ENCODE measurements at places on chromosomes 7 and 10.

- no peak for DNase-seq
Observed at GRCh38 chr10:132245056-132245455, 58.3 kb downstream of the DPYSL4 start.

DNA sequence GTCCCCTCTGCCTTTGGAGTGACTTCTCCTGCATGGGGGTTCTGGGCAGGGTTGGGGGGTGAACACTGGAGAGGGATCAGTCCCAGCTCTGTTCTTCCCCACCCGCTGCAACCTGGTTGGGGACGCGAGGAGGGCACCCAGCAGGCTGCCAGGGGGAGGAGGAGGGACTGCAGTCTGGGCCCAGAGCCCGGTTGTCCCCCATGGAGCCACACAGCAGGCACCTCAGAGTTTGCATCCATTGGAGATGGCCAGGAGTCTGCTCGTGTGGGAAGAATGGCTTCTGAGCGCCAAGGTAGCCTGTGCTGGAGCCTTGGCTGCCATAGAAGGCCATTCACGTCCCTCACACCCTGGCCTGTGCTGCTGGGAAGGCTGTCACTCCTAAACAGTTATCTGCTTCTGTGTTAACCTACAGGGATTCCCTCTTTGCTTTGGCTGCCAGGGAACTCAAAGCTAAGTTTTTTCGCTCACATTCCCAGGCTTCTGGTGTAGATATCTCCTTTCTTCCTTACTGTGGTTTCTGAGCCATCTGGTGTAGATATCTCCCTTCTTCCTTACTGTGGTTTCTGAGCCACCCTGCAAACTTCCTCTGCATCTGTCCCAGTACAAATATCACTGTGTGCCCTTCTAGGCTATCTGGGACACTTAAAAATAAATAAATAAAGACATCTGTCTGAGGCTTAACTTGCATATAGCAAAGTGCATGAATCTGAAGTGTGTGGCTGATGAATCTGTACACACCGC, 133.7 kb downstream of the LHPP start:
- DNase-seq = no peak

DNA sequence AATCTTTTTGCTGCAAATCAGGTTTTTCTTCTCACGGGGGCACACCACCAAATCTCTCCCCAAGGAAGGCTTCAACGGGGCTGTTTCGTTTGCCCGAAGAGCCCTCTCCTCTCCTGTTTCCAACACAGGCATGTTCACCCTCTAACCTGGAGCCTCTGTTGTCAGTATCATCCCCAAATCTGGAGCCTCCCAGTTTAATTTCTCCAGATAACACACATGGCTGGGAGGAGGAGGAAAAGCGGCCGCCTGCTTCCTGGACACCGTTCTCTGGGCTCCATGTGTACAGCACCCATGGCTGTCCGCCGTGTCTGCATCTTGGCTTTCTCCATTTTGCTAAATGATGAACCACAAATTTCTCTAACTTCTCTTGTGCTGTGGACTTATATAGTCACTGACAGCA, 214.5 kb downstream of the DIP2C start:
- DNase-seq = no peak

DNA sequence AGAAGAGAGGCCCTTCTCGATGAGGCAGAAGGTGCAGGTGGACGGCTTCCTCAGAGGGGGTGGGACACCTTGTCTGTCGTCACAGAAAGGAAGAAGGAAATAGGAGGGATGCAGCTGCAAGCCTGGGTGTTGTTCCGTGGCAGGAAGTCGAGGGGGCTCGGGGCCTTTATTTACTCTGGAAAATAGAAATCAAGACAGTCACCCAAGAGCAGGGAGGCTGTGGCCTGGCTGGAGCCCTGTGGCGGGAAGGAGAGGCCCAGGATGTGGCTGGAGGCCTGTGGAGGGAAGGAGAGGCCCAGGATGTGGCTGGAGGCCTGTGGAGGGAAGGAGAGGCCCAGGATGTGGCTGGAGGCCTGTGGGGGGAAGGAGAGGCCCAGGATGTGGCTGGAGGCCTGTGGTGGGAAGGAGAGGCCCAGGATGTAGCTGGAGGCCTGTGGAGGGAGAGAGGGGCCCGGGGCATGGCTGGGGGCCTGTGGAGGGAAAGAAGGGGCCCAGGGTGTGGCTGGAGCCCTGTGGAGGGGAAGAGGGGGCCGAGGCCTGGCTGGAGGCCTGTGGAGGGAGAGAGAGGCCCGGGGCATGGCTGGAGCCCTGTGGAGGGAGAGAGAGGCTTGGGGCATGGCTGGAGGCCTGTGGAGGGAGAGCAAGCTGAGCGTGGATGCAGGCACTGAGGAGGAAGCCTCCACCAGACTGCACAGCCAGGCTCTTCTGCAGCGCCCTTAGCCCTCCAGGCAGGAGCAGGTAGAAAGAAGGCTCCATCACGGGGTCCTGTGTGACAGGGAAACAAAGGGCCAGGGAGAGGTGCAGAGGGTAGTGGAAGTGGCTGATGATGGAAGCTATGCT, 97.3 kb upstream of the SFMBT2 start:
- no peak for DNase-seq

- DNase-seq = no peak
Observed at GRCh38 chr7:82778021-82778420, 334.4 kb upstream of the CACNA2D1 start.

- DNase-seq = no peak
Observed at GRCh38 chr7:157726764-157727163, 390.0 kb downstream of the DNAJB6 start.

GRCh38 chr7:138125598-138126111, 49.4 kb downstream of the AKR1D1 start:
- no peak for DNase-seq

DNA sequence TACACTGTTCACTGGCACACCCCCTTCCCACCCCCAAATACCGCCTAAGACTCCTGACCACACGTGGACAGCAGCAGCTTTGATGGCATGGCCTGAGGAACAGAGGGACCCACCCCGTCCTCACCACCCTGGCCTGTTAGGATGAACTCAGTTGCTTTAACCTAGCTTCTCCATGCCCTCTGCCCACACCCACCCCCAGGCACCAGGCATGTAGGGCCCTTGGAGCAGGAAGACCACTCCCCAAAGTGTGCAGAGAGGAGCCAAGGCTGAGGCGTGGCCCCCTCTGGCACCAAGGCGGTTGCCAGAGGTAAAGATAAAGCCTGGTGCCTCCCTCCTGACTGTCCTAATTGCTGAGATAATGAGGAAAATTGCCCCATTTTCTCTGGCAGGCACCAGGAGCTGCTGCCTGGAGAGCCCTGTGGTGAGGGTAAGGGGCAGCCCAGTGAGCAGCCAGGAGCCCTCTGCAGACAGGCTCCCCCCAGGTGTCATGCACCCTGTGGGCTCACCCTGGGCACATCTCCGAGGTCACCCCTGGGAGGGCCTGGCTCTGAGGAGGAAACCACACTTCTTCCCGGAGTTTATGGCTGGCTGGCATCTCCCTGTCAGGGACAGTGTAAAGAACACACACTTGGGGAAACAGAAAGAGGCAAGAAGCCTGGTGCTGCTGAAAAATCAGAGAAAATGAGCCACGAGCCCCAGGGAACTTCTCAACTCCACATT, 47.7 kb downstream of the LRRC20 start:
- no peak for DNase-seq

GRCh38 chr10:129758207-129759021, 205.7 kb downstream of the EBF3 start:
- no peak for DNase-seq

Data from stimulated activated CD4-positive, alpha-beta T cell treated with anti-CD3 and anti-CD28 coated beads, Interleukin-4, amount 100 ng/mL, for 48 hours (primary cell).